ENCODE measurements at places on chromosomes 6 and 20. TPM values are rescaled to one million over a fixed set of nuclear protein-coding genes. Genes with fewer than 3 reads are reported as not detected.
A peak's percentile ranks its signal among the peaks of the same experiment; 100 is the strongest.

GRCh38 chr6:112259337-112259675 lies 4.9 kb upstream of the LAMA4 start:
- no peaks in the 10 kb centered on the region for H3K36me3 ChIP-seq
- H3K27ac ChIP-seq = peak overlapping the region; percentile 44

DNA sequence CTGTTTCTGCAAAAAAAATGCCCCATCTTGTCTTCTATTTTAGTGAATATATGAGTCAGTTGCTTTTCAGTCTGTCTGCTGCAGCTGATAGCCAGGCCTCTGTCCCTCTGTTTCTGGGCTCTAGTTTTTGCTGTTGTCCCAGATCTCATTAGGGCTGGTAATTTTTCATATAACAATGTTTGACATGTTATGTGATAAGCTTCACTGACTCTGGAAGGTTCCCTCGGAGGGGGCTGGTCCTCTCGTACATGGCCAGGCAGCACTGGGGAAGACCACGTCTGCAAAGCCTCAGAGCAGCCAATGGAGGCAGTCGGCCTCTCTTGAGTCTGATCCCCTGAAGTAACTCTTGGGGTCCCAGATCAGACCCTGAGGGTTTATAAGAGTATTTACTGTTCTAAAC lies 223.8 kb downstream of the THBS2 start:
- H3K27me3 ChIP-seq = no peaks in the 10 kb centered on the region
- no peak overlapping the region for H3K4me3 ChIP-seq

DNA sequence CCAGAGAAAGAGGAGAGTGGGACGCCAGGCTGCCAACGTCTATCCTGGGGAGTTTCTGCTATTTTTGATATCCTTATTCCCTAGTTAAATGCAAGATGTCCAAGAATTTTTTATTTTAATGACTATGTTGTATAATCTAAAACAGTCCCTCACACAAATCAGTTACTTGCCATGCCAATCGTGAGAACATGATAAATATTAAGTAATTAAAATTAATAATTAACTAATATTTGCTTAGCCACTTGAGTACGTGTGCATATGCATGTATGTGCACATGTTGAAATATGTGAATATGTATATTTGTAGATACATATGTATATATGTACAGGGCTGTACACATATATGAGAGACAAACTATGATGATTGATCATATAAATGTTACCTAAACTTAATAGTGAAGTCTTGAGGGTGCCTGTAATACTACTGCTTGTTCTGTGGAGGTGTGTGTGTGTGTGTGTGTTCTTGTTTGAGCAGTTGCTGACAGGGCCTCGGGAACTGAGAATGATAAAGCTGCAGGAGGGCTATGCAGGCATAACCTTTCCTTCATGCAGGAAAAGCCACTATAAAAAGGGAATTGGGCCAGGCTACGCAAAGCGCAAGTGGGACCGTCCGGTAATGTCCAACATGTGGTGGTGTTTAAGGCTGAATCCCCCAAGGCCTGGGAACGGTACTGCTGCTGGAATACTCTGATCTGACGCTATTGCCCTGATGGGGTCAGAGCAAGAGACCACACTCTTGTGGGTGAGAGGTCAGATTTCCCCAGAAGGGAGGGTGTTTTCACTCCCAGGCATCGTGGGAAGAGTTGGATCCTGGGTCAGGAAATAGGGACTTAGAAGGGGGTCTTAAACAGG lies 148.3 kb upstream of the TBX18 start:
- no peak for DNase-seq
- no peak overlapping the region for H3K27ac ChIP-seq
- H3K27me3 ChIP-seq = no peaks in the 10 kb centered on the region
- no peaks in the 10 kb centered on the region for H3K36me3 ChIP-seq
- no peaks in the 10 kb centered on the region for H3K4me1 ChIP-seq

DNA sequence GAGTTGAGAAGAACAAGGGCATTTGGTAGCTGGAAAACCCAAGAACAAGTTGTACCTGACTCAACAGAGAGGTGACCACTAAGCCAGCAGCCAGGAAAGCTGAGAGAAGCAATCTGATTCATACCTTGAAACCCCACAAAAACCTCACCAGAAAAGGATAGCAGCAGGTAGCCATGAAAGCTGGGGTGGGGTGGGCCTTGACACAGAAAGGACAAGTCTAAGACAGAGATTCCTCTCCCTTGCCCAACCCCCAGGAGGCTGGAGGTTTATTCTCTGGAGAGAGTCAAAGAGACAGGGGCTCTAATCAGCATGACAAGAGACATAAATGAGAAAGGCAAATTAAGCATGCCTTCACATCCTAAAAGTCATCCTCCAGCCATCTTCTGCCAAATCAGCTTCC lies 151.7 kb upstream of the DST start:
- DNase-seq = no peak
- no peak overlapping the region for H3K27ac ChIP-seq
- no peak overlapping the region for H3K4me3 ChIP-seq
- H3K36me3 ChIP-seq = no peaks in the 10 kb centered on the region
- H3K4me1 ChIP-seq = no peaks in the 10 kb centered on the region
- H3K27me3 ChIP-seq = no peaks in the 10 kb centered on the region

- no peak for DNase-seq
- no peaks in the 10 kb centered on the region for H3K4me1 ChIP-seq
- H3K36me3 ChIP-seq = no peaks in the 10 kb centered on the region
- no peak overlapping the region for H3K4me3 ChIP-seq
Observed at GRCh38 chr6:45759472-45759810, 256.2 kb downstream of the CLIC5 start.

- no peaks in the 10 kb centered on the region for H3K36me3 ChIP-seq
- peak within 1 kb of the TSS; percentile 81 for H3K4me3 ChIP-seq
- peak within 1 kb of the TSS; percentile 86 for H3K27ac ChIP-seq
- H3K27me3 ChIP-seq = no peaks in the 10 kb centered on the region
- no peaks in the 10 kb centered on the region for H3K4me1 ChIP-seq
Observed at GRCh38 chr6:17281100-17281496, at the start of gene RBM24. Gene RBM24, plus strand, starts transcription at chr6:17281361. Its CDS starts 221 bp downstream, at chr6:17281582.

DNA sequence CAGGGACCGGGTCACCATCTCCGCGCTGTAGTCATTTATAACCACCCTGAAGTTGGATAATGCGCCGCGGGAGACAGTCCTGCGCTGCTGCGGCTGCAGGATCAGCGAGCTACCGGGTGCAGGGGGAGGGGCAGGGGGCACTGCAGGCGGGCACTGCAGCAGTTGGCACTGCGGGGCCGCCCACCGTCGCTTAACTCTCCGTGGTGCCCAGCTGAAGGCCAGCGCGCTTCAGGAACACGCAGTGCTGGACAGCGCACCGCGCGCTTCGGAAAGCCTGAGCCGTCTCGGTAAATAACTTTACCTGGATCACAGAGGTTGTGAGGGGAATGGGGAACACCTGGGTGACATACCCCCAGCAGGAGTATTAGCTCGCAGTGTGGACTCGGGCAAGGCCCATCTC lies 12.4 kb upstream of the LRFN2 start:
- no peak overlapping the region for H3K4me3 ChIP-seq
- no peaks in the 10 kb centered on the region for H3K27me3 ChIP-seq
- H3K4me1 ChIP-seq = no peaks in the 10 kb centered on the region
- H3K27ac ChIP-seq = no peak overlapping the region
- DNase-seq = no peak
- no peaks in the 10 kb centered on the region for H3K36me3 ChIP-seq

DNA sequence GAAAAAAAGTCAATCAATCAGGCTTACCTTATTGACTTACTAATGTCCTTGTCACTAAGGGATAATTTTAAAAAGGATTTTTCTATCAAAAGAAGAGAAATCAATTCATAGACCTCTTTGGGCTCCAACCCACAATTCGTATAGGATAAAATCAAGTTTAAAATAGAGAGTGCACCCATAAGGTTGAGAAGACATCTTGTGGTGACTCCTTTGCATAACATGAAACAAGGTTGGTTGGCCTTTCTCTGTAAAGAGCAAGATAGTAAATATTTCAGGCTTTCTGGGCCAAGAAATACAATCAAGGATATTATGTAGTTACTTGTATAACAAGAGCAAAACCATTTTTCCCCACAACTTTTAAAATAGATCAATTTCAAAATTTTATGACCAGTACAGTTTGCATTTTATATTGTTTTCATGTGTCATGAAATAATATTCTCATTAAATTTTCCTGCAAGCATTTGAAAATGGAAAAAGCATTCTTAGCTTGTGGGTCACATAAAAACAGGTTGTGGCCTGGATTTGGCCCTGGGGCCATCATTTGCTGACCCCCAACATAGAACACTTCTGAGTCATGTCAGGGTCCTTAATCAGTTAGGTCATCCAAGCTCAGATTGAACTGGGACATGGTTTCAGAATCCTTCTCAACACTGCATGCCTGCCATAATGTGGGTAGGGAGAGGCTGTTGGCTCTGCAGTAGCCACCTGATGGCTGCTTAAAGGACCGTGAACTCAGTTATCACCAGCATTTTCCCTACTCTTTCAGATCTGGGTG lies 76.7 kb downstream of the MYB start:
- H3K27me3 ChIP-seq = no peaks in the 10 kb centered on the region
- H3K27ac ChIP-seq = no peak overlapping the region
- no peak for DNase-seq
- no peaks in the 10 kb centered on the region for H3K4me1 ChIP-seq

- no peak for DNase-seq
- H3K36me3 ChIP-seq = no peaks in the 10 kb centered on the region
- no peak overlapping the region for H3K27ac ChIP-seq
Observed at GRCh38 chr6:159104931-159105330, 60.1 kb upstream of the TAGAP start.

GRCh38 chr6:170130201-170130621 lies 160.7 kb downstream of the DLL1 start:
- no peak overlapping the region for H3K27ac ChIP-seq
- DNase-seq = peak; percentile 14
- no peak overlapping the region for H3K4me3 ChIP-seq

DNA sequence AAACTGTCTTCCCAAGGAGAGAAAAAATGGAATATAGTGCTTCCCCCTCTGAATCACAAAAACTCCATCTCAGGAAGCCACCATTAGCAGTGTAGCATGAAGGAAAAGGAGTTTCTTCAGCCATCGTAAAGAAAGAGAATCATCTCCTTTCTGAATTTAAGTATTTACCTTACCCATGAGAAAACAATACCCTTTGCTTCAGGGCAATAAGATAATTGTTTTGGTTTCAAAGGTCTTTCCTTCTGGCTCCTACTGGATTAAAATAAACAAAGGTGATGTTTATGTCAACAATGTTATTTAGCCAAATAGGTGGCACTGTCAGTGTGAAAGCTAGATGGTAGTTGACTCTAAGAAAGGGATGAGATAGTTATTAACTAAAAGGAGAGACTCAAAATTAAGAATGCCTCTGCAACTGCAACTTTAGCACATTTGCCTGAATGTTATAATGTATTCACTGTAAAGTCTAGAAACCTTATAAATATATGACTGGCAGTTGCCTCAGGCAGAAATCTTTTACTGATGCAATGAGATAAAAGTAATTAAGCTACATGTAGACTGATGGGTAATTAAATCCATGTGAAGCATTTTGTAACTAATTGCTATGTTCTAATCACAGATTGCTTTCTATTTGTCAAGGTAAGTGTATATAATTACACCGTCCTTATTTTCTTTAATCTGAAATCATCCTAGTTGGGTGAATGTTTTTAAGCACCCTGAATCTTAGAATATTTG lies 399.0 kb downstream of the CDKAL1 start:
- H3K4me1 ChIP-seq = no peaks in the 10 kb centered on the region
- no peak overlapping the region for H3K4me3 ChIP-seq
- no peak overlapping the region for H3K27ac ChIP-seq

- no peak overlapping the region for H3K27ac ChIP-seq
- no peaks in the 10 kb centered on the region for H3K4me1 ChIP-seq
- no peak overlapping the region for H3K4me3 ChIP-seq
- no peak for DNase-seq
- H3K36me3 ChIP-seq = no peaks in the 10 kb centered on the region
- no peaks in the 10 kb centered on the region for H3K27me3 ChIP-seq
Observed at GRCh38 chr6:105831311-105832097, 254.6 kb upstream of the PRDM1 start.

- H3K36me3 ChIP-seq = no peaks in the 10 kb centered on the region
- H3K4me1 ChIP-seq = no peaks in the 10 kb centered on the region
- peak overlapping the region; percentile 84 for H3K4me3 ChIP-seq
- no peaks in the 10 kb centered on the region for H3K27me3 ChIP-seq
- DNase-seq = peak; percentile 35
Observed at GRCh38 chr6:137867685-137868509, 838 bp downstream of the TNFAIP3 start.

Gene RNF39
- not detected for total RNA-seq

Gene SPATA25
- 3.8 TPM for total RNA-seq

Gene PHACTR3
- 3.2 TPM for total RNA-seq

Gene FRS3
- 1.2 TPM for total RNA-seq

Gene TNFRSF21
- total RNA-seq = 33.1 TPM

All from uterus (tissue), 4 donors.